ENCODE measurements at places on chromosomes 3 and 15. TPM values are rescaled to one million over a fixed set of nuclear protein-coding genes. Genes with fewer than 3 reads are reported as not detected.

DNA sequence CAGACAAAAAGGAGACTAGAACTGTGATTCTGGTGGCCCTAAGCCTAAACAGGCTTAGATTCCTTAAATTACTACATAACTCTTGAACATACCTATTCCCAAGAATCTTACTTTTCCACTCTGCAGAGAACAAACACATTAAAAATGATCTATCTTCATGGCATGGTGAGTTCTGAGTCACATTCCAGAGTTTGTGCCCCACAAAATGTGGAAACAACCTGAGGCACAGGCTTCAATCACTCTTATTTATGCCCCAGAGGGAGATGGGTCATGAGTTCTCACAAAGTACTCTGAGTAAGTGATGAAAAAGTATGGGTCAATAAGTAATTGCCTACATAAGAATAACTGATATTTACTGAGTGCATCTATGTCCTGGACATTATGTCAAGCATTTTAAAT is 137.5 kb upstream of the SLC2A2 start:
- no peak for DNase-seq
- no peak overlapping the region for H3K4me3 ChIP-seq
- no peaks in the 10 kb centered on the region for H3K4me1 ChIP-seq
- H3K27ac ChIP-seq, result no peak overlapping the region

DNA sequence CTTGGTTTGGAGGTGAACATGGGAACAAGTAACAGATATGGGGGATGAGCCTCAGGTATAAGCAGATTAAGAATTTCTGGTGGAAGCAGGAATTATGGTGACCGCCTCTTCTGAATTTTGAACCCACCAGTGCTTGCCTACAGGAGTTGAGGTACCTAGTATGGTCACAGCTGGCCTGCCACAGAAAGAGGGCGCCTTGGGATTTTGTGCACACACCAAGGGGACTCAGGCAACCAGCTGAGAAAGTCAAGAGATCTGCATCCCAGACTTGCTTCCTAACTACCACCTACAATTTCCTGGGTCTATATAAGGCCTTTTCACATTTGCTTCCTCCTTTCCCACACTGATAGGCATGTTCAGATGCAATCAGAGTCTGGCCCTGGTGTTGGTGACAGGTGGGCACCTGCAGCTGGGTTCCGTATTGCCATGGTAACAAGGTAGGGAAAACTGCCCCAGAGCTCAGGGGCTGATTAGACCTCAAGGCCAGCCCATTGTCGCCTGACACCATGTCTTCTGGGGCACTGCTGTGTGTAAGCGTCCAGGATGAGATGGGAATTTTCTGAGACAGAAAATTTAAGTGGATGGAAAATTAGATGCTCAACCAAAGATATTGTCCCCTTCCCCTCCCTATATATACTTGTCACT is 75.9 kb upstream of the RASGRF1 start:
- no peak overlapping the region for H3K4me3 ChIP-seq
- H3K4me1 ChIP-seq, result no peaks in the 10 kb centered on the region
- no peaks in the 10 kb centered on the region for H3K36me3 ChIP-seq

DNA sequence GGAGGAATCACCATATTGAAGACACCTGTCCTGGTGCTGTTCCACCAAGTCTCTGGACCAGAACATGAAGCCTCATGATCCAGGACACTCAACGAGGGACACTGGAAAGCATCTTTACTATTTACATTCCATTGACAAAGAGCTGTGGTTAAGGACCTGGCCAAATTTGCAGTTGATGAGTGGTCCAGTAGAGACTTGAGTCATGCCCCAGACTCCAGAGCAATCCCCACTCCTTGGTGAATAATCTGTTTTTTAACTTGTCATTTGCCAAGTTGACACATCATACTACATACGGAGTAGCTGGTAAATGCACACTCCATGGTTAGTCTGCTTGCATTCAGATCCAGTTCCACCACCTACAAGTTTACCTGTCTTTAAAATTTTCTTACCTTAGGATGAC is 1.2 kb upstream of the COL6A6 start:
- no peak overlapping the region for H3K4me3 ChIP-seq
- no peak overlapping the region for H3K27ac ChIP-seq
- H3K27me3 ChIP-seq, result peaks cover 17% of the 10 kb centered on the region
- no peaks in the 10 kb centered on the region for H3K4me1 ChIP-seq
- DNase-seq, result no peak
- H3K36me3 ChIP-seq, result no peaks in the 10 kb centered on the region

DNA sequence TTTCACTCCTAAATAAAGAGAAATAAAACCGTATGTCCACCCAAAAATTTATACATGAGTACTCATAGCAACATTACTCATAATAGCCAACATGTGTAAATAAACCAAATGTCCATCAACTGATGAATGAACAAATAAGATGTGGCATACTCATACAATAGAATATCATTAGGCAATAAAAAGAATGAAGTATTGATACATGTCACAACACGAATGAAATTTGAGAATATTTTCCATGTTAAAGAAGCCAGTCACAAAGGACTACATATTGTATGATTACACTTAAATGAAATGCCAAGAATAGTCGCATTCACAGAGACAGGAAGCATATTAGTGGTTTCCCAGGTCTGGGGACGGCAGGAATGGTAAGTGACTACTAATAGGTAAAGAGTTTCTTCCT is 869.2 kb downstream of the IGSF11 start:
- no peak overlapping the region for H3K4me3 ChIP-seq
- no peaks in the 10 kb centered on the region for H3K27me3 ChIP-seq
- no peak for DNase-seq
- no peaks in the 10 kb centered on the region for H3K36me3 ChIP-seq
- no peaks in the 10 kb centered on the region for H3K4me1 ChIP-seq
- no peak overlapping the region for H3K27ac ChIP-seq

DNA sequence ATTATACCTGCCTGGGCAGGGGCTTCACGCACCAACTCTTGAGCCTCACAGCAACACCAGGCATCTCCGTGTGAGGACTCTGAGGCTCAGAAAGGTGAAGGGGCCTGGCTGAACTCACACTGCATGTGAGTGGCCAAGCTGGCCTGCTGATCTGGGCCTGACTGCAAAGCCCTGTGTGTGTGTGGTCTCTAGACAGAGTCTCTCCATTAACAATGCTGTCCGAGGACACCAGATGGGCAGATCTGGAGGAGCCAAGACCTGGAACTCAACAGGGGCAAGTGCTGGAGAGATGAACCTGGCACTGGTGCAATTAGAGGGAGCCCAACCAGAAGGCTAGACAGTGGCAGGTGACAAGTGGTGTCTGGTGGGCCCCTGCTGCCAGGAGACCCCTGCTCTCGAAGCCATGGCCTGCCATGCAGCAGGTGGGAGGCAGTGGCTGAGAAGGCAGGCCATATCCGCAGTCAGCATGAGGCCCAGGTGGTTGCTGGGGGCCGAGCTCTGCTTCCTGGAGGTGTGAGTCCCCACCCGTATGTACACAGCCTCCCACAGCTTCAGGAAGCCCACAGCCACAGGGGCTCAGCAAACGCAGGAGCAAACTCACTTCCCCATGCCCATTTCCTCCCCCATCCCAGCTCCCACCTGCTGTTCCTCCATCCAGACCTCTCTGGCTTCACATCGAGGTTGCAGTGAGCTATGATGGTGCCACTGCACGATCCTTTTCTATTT is 39.0 kb downstream of the CYP11A1 start:
- no peak for DNase-seq
- H3K27ac ChIP-seq, result no peak overlapping the region
- no peaks in the 10 kb centered on the region for H3K36me3 ChIP-seq
- H3K27me3 ChIP-seq, result no peaks in the 10 kb centered on the region
- no peak overlapping the region for H3K4me3 ChIP-seq
- peaks cover 24% of the 10 kb centered on the region for H3K4me1 ChIP-seq

DNA sequence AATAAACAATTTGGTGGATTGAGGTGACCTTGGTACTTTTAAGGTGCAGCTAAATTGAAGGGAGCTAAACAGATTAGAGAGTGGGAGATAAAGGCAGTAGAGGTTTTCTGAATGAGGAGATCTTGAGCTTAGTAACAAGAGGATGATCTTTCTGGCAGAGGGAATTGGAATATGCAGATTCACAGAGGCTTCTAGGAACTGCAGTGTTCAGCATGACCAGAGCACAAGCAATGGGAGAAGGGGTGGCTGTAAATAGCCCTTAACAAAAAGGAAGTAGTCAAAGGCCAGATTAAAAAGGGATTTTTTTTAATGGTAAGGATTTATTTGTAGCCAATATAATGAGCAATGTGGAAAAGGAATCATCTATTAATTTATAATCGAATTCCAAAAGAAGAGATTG is 5.7 kb upstream of the BNIP2 start:
- no peak overlapping the region for H3K27ac ChIP-seq
- no peaks in the 10 kb centered on the region for H3K27me3 ChIP-seq
- peaks cover 4% of the 10 kb centered on the region for H3K4me1 ChIP-seq
- DNase-seq, result no peak

DNA sequence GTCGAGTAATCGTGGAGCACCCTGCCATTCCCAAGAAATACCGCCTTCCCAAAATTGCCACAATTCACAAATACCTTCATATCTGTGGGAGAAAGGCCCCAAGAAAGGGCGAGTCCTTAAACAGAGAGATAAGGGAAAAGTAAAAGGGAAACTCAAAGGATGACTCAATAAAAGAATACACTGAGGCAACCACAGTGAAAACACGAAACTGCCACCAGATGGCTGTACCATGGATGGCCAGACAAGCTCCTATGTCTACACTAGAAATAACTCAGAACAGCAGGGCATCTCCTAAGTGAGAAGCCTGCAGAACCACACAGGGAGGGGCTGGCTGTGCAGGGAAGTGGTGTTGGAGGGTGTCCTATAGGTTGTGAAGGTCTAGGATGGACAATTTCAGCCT is 25.0 kb downstream of the SRGAP3 start:
- no peaks in the 10 kb centered on the region for H3K36me3 ChIP-seq
- no peaks in the 10 kb centered on the region for H3K27me3 ChIP-seq
- H3K27ac ChIP-seq, result no peak overlapping the region
- no peak overlapping the region for H3K4me3 ChIP-seq
- peaks cover 10% of the 10 kb centered on the region for H3K4me1 ChIP-seq
- DNase-seq, result no peak

- H3K36me3 ChIP-seq, result no peaks in the 10 kb centered on the region
- H3K4me3 ChIP-seq, result no peak overlapping the region
- no peak for DNase-seq
- H3K27ac ChIP-seq, result no peak overlapping the region
- no peaks in the 10 kb centered on the region for H3K4me1 ChIP-seq
These were observed 54.2 kb upstream of the AMOTL2 start for GRCh38 chr3:134428401-134428800.

GRCh38 chr3:11770477-11771391 is 76.0 kb downstream of the TAMM41 start:
- DNase-seq, result peak; percentile 50
- no peaks in the 10 kb centered on the region for H3K27me3 ChIP-seq
- H3K4me3 ChIP-seq, result no peak overlapping the region

DNA sequence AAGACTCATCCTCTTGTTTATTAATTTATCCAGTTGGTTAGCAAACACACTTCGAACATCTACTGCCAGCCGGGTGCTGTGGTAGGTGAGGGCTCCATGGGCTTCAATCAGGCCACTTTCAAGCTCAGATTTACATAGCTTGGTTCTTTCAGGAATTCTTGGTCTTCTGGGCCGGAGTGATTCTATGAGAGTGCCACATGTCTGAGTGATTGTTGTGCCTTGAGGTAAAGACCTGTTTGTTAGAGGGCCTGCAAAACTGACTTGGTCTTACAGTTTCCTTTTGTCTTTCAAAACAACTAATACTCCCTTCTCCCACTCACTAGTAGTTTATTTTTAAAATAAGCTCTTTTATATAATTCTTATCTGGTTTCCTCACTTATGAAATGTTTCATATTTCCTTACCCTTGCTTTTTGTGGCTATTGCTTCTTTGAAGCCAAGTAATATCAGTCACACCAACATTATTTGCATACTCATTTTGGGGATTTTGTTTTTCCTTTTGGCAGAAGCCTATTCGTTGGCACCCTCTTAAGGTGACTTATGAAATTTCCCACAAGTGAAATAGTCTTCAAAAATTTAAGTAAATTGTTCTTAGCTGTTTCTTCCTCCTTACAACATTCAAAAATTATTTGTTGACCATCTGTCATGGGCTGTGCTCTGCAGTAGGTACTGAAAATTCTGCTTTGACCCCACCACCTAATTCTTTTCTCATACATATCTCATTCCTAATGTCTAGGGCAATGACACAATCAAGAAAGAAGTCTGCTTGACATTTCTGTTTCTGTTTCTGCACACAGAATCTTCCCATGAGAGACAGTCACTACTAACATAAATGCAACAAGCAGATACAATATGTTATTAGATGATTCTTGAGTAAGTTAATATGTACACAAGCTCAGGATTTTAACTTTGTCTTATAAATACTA is 120.2 kb downstream of the LRRC28 start:
- no peak for DNase-seq
- no peaks in the 10 kb centered on the region for H3K27me3 ChIP-seq
- H3K4me1 ChIP-seq, result no peaks in the 10 kb centered on the region
- no peaks in the 10 kb centered on the region for H3K36me3 ChIP-seq
- no peak overlapping the region for H3K4me3 ChIP-seq

DNA sequence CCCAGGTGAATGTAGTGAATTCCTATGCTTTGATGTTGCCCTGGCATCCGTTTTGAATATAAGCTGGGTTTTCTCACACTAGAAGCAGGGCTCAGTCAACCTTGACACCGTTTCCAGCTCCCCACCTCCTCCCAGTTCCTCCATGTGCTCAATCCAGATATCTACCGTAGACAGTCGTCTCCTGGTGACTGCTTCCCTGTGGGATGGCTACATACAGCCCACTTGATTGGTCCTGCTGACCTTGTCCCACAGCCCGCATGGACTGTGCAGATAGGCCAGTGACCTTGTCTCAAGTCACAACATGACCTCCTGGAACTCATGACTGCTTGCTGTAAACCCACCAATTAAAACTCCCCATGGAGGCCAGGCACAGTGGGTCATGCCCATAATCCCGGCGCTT is 8.1 kb downstream of the SEMA7A start:
- H3K27me3 ChIP-seq, result no peaks in the 10 kb centered on the region
- no peak overlapping the region for H3K4me3 ChIP-seq
- H3K36me3 ChIP-seq, result no peaks in the 10 kb centered on the region

GRCh38 chr3:53858096-53858741 is 11.9 kb downstream of the IL17RB start:
- peaks cover 2% of the 10 kb centered on the region for H3K36me3 ChIP-seq
- no peaks in the 10 kb centered on the region for H3K4me1 ChIP-seq
- no peak overlapping the region for H3K4me3 ChIP-seq
- no peak overlapping the region for H3K27ac ChIP-seq
- DNase-seq, result no peak
- no peaks in the 10 kb centered on the region for H3K27me3 ChIP-seq

GRCh38 chr3:108662142-108662738 is 72.7 kb downstream of the DZIP3 start:
- DNase-seq, result peak; percentile 89
- H3K36me3 ChIP-seq, result no peaks in the 10 kb centered on the region
- no peak overlapping the region for H3K27ac ChIP-seq
- H3K4me1 ChIP-seq, result no peaks in the 10 kb centered on the region
- H3K27me3 ChIP-seq, result no peaks in the 10 kb centered on the region
- H3K4me3 ChIP-seq, result no peak overlapping the region

GOLGA6D gene
- not detected for total RNA-seq

KNG1 gene
- total RNA-seq, result not detected

PLAAT1 gene
- not detected for total RNA-seq

CCDC54 gene
- not detected for total RNA-seq

EPHA3 gene
- not detected for total RNA-seq

EMC7 gene
- total RNA-seq, result 60.8 TPM
